Renal pelvis (tissue), 12 donors: ENCODE measurements at places on chromosomes 7 and 10. TPM values are rescaled to one million over a fixed set of nuclear protein-coding genes. Genes with fewer than 3 reads are reported as not detected.

Gene SLC26A3
- polyA plus RNA-seq = 0.13 TPM

Gene BRAT1
- 30.2 TPM for polyA plus RNA-seq

Gene SPDYE18
- 1.6 TPM for polyA plus RNA-seq

Gene SH2B2
- polyA plus RNA-seq = 3.7 TPM

Gene RNF32
- 3.5 TPM for polyA plus RNA-seq

Gene SLC35G1
- polyA plus RNA-seq = 7.8 TPM

Gene POMZP3
- 18.7 TPM for polyA plus RNA-seq

Gene RBP3
- 0.23 TPM for polyA plus RNA-seq

Gene ITGA8
- polyA plus RNA-seq = 27.8 TPM

Gene SEMA4G
- 49.8 TPM for polyA plus RNA-seq

Gene MAP3K8
- 12.3 TPM for polyA plus RNA-seq

DNA sequence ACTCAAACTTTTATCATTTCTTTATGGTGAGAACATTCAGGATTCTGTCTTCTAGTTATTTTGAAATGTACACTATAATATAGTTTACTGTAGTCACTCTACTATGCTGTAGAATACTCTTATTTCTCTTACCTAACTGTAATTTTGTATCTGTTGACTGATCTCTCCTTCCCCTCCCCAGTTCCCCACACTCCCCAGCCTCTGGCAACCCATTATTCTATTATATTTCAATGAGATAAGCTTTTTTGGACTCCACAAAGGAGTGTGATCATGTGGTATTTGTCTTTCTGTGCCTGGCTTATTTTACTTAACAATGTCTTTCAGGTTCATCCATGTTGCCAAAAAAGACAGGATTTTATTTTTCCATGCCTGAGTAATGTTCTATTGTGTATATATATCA, 71.4 kb upstream of the DYNC1I1 start:
- DNase-seq = no peak

GRCh38 chr7:157676001-157676400, 339.2 kb downstream of the DNAJB6 start:
- DNase-seq = no peak

DNA sequence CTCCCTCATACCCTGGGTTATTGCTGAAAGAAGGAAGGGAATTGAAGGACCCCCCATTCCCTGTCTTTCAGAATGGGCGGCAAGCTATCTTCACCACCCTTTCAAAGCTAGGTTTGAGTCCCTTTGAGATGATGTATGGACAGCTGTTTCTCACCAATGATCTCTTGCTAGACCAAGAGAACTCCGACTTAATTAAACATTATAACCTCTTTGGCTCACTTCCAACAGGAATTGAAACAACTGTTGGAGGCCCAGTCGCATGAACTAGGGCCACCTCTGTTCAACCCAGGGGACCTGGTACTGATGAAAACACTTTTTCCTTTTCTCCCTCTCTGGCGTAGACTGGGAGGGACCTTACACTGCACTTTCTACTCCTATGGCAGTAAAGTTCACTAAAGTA, 110.6 kb downstream of the ITGB8 start:
- no peak for DNase-seq

GRCh38 chr10:130495116-130495862, 359.1 kb downstream of the GLRX3 start:
- DNase-seq = no peak

- DNase-seq = no peak
These were observed 3.6 kb upstream of the HOXA13 start for GRCh38 chr7:27203365-27203953.

DNA sequence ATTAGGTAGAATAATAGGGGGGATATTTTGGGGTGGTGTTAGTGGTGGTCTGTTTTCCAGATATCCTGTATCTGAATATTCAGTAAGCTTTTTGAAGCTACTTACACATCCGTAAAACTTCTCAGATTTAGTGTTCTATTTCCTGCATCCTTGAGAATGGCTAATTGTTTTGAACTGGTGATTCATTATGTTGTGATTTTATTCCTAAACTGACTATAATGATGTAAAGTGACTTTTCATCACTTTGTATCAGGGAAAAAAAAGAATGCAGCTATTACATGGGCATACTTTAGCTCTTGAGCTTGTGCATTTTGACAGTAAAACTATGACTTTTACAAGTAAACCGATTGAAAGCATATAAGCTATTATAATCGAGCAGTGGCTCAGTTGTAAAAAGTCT, 18.2 kb downstream of the WAC start:
- DNase-seq = no peak

DNA sequence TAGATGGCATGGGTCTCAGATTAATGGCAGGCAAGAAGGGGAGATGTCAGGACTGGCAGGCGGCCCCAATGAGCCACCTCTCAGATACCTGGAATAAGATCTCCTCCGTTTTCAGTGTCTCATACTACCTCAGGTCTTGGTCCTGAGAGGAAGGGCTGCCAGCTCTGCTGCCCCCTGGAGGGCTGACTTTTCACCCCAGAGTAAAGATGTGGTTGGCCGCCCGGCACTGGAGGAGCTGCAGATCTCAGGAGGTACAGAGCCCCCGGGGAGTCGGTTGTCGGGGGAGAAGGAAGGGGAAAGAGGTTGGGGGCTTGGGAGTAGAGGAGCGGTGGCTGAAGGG, 642 bp upstream of the COL13A1 start:
- peak; percentile 58 for DNase-seq

GRCh38 chr7:87810130-87810529, 66.0 kb downstream of the SLC25A40 start:
- no peak for DNase-seq

DNA sequence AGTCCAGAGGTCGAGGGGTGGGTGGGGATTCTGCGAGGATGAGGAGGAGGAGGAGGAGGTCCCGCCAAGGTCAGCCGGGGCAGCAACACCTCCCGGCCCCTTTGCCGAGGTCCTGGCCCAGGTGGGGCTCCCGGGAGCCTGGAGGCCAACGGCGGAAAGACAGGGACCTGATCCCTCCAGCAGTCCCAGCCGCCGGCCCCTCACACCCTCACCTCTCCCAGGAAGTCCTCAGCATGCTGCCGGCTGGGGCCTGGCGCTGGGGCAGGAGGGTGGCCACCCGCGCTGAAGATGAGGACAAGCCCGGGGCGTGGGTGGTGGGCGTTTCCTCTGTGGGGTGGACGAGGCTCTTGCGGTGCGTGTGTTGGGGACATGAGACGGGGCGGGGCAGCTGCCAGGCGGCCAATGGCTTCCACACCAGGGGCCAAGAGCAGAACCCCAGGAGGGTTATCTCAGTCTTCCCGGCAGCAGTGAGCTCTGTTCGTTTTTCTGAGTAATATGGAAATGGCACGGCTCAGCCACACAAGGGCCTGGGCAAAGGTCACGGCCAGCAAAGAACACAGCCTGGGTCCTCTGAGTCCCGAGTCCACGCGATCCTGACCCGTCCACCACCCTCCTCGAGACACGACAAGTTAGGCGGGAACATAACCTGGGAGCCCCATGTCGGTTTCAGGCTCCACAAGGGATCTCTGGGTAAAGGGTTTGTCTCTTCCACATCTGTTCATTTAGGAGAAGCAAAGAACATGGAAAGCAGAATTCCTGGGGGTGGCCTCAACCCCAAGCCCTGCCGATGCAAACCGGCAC, 82.9 kb upstream of the PDGFA start:
- DNase-seq = no peak

DNA sequence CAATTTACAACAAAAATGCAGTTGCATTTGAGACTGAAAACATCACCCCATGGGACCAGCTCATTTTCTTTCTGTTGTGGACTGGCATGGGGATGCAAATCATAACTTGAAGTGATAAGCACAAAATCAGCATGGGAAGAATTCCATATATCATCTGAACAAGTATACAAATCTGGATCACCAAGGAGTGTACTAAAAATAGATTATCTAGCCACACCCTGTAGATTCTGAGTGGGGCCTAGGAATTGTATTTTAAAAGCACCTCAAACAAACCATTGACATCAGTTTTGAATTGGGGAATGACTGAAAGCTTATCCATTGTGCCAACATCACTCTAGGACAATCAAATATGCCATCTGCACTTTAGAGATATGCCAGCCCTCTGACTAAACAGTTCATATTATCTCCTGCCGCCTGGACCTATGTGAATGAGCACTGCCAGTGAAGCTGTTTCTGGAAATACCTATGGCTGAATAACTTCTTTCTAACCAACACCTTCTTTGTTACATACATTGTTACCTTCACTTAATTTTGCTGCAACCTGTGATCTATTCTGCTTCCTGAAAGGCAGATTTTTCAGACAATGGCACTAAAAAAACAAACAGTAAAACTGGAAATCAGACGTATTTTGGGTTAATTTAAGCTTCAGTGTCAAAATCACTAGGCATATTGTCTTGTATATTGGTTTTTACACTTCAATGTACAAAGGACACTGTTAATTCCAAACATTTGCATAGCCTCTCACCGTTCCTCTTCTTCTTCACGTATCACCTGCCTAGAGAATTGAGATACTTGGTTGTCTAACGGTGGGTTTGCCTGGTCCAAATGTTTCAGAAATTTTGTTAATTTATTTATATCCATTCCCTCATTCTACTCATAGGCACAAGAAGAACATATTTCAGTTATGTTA, 42.4 kb upstream of the HGF start:
- no peak for DNase-seq

DNA sequence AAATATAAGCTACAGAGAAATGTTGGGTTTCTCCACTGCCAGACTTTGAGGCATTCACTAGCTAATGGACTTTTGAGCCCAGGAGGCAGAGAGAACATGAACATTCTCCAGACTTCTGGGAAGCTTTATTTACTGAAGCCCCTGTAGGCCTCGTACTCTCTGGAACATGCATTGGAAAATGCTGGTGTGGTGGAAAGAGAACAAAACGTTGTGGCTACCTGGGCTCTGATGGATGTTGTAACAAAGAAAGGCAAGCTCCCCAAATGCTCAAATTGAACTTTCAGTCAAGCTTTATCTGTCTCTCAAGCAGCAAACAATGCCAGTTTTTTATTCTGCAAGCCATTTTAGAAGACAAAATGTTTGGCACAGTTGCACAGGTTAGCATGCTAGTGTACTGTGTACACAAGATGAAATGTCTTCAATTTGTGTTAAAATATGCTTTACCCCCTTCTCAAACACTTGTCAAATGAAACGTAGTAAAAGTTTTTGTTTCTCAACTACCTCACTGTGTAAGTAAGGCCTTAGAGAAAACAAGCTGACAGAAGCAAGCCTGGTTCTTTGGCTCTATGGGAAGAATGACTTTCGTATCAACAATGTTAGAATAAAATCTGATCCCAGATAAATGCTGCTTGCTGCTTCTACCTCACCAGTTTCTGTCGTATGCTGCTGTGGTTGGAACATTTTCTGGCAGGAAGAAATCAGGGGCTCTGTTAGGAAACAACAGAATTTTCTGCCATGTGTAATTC, 71.0 kb upstream of the CC2D2B start:
- DNase-seq = no peak

DNA sequence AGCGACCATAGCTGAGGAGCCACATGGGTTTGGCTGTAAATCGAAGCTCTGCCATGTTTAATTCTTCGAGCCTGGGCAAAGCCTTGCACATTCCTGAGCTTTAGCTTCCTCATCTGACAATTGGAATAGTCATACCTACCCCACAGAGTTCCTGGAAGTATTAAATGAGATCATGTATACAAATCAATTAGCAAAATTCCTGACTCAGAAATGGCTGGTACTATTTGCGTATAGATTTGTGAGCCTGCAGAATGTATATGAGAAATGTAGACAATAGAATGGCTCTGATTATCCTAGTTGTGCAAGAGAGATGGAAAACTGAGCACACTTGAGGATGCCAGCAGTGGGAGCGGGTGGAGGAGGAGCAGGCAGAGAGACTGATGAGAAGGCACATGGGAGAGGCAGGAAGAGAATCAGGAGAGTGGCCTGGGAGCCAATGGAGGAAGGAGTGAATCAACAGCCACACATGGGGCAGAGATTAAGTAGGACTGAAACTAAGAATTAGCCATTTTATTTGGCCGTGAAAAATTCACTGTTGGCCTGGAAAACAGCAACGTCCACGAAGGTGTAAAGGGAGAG, 128.0 kb upstream of the C1GALT1 start:
- no peak for DNase-seq

- DNase-seq = no peak
These were observed 394.8 kb downstream of the PARD3 start for GRCh38 chr10:34420273-34420672.

DNA sequence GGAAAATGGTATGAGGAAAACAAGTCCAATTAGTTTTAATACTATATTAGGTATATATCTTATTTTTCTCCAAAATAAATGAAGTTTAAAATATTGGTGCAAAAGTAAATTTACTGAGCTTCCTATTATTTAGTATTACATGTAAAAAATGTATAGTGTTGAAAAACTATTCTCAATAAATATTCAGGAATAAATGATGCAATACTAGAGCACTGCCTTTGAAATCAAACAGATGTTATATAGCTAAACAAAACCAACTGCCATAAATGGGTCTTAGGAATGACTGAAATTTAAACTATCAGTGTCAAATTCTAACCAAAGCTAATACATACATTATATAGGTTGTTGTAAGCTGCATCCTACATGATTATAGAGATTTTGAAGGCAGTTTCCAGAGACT, 1434.0 kb upstream of the LRRTM3 start:
- DNase-seq = no peak

DNA sequence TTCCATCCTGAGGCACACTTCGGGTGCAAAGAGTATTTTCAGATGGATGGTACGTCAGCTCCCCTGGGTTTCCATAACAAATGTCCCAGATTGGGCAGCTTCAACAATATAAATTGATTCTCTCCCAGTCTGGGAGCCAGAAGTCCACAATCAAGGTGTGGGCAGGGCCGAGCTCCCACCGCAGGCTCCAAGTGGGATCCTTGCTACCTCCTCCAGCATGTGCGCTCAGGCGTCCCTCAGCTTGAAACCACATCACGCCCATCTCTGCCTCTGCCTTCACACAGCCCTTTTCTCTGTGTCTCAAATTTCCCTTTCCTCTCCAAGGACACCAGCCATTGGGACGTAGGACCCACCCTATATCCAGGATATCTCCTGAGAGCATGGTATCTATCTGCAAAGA, 153.5 kb downstream of the DIP2C start:
- DNase-seq = no peak

DNA sequence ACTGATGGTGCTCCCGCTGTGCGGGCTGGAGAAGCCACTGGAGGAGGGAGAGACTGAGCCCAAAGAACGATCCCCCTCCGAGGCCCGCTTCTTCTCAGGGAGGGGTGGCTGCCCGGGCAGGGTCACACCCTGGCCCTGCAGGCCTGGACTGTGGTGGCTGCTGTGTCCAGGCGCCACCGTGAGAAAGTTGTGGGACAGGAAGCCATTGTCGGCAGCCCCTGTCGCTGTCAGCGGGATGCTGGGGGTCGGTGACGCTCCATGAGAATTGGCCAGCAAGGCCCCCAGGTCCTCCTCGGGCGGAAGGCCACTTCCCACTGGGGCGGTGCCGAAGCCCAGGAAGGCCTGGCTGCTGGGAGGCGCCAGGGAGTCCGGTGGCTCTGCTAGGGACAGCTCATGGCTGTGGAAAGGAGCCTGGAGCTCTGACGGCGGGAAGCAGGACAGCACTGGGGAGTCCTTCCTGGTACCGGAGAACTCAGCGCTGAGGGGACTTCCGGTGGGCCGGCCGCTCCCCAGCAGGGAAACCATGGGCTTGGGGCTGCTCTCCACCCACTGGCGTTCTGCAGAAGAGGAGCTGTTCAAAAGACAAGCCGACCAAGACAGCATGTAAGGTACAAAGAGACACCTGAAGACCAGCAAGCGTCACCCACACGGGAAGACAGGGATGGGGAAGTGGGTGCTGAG, 278.8 kb downstream of the TNS3 start:
- DNase-seq = no peak
